ENCODE measurements at places on chromosomes 6 and 20. TPM values are rescaled to one million over a fixed set of nuclear protein-coding genes. Genes with fewer than 3 reads are reported as not detected.

The SIRPB1 gene
- 134 TPM for polyA plus RNA-seq

The NCOA3 gene
- polyA plus RNA-seq = 13.5 TPM

The ZSCAN23 gene
- not detected for polyA plus RNA-seq

The PSMA7 gene
- polyA plus RNA-seq = 372 TPM

The ZKSCAN4 gene
- polyA plus RNA-seq = 2.0 TPM

The RBPJL gene
- not detected for polyA plus RNA-seq
